ENCODE measurements at places on chromosomes 5 and 9. TPM values are rescaled to one million over a fixed set of nuclear protein-coding genes. Genes with fewer than 3 reads are reported as not detected.

TMEM174 gene
- total RNA-seq, result not detected

DNA sequence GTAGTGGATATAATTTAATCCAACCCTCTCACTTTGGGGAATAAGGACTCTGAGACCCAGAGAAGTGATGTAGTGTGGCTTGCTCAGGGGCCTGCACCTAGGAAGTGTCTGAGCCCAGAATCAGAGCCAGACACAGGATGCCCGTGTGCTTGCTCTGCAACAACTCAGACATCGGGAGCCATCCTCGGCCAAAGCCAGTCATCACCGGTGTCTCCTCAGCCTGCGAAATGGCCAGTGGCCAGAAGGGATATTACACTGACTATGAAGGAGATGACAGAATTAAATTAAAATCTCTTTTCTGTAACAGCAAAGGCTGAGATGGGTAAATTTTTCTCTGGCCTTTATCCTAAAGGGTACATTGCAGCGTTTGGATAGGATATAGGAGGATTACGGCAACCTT is 102.9 kb downstream of the MARCHF11 start:
- no peaks in the 10 kb centered on the region for H3K27me3 ChIP-seq
- no peak for DNase-seq

DNA sequence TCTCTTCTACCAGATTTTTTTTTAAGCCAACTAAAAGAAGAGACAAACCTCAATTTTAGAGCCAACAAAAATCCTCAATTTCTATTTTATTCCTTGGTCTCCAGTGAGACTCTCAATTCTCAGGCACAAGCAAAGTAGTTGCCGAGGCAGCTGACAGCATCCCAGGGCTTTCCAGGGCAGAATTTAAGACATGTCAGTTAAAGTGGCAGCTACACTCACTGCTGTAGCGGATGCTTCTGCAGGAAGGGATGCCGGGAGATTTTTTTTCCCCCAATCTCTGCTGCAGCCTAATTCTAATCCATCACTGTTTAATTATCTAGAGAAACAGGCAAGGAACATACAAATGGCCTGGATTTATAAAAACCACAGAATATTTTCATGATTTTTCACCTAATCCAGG is 57.0 kb downstream of the TTC39B start:
- H3K27ac ChIP-seq, result no peak overlapping the region
- H3K4me1 ChIP-seq, result no peaks in the 10 kb centered on the region
- H3K36me3 ChIP-seq, result no peaks in the 10 kb centered on the region
- no peak overlapping the region for H3K4me3 ChIP-seq
- DNase-seq, result no peak

DNA sequence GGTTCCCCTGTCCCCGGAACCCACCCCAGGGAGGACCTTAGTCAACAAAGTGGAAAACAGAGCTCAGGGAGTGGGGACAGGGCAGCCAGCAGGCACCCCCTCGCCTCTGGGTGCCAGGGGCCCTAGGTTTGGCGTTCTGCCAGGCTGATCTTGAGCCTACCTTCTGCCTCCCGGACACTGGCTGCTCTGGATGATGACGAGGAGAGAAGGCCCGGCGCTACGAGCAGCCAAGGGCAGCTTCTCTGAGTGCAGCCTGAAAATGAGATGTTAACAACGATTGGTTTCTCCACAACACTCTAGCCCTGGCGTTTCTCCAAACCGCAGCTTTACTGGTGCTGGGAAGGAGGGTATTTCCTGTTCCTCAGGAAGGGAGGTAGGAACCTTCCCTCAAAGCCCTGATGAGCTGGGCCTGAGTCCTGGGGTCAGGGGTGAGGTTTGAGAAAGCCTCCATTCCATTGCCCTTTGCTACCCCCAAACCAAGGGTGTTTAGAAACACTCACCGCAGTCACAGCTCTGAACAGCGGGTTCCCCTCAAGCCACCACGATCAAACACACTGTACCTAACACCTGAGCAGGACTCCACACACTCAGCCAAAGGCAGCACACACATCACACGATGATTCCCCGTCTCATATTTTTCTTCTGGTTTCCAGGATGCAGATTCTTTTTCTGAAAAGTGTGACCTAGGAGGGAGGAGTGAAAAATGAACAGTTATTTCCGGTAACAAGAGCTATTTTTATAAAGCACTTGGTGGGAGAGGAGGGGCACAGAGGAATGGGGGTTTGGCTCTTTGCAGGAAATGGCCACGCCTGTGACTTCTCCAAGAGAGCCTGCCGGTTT is at the start of gene STING1:
Gene STING1, minus strand, starts transcription at position 709 of the 840 bp plus-strand sequence. CDS start 1,054 bp downstream, outside the sequence.
- peak within 1 kb of the TSS; percentile 4 for H3K4me3 ChIP-seq
- DNase-seq, result peak; percentile 44
- H3K27ac ChIP-seq, result peak within 1 kb of the TSS; percentile 48
- H3K27me3 ChIP-seq, result no peaks in the 10 kb centered on the region

DNA sequence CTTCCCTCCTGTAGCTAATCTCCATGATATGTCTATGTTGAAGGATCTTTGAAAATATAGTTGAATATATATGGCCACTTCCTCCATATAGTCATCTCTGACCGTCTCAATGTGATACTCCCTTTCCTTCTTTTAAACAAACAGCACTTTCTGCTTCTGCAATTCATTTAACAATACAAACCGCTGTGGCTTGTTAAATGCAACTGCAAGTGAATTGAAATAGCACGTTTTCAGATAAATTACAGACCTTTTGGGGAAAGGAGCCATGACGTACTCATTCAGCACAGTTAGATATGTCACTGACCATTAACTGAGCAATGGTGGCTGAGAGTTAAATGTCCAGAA is 82.5 kb downstream of the FBXO38 start:
- no peaks in the 10 kb centered on the region for H3K27me3 ChIP-seq
- H3K36me3 ChIP-seq, result no peaks in the 10 kb centered on the region
- no peak overlapping the region for H3K27ac ChIP-seq
- no peaks in the 10 kb centered on the region for H3K4me1 ChIP-seq
